Memory B cell (primary cell): ENCODE measurements at places on chromosomes 11 and 22.

DNA sequence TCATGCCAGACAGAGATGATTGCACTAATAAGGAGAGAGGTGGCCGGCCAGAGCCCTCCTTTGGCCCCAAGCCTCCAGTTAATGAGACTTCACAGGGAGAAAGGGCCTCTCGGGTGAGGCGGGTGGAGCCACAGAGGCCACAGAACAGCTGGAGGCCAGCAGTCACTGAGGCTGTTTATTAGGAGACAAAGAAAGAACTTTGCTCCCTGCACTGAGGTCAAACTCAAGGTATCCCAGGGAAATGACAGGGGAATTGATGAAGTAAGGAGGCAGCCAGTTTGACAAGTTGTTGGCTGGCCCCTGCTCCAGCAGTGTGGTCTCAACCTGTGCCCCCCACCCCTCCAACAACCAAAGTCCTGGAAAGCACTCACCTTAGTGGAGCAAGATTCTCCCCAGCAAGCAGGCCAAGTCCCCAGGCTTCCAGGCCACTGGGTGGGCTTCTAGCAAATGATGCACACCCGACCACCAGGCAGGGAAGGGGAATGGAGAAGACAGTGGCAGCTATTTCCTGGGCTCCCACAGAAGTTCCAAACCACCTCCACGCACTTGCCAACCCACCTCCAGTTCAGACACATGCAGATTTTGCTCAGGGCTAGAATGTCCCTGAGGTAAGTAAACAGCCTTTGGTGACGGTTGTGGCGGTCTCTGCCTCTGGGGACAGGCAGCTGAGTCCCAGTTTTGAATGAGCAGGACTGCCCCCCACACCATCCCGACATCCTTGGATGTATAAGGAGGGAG lies 53.2 kb downstream of the RPUSD4 start:
- H3K27me3 ChIP-seq, result peaks cover 9% of the 10 kb centered on the region
- no peaks in the 10 kb centered on the region for H3K4me1 ChIP-seq
- no peaks in the 10 kb centered on the region for H3K36me3 ChIP-seq
- H3K27ac ChIP-seq, result no peak overlapping the region
- H3K4me3 ChIP-seq, result no peak overlapping the region
- DNase-seq, result no peak

DNA sequence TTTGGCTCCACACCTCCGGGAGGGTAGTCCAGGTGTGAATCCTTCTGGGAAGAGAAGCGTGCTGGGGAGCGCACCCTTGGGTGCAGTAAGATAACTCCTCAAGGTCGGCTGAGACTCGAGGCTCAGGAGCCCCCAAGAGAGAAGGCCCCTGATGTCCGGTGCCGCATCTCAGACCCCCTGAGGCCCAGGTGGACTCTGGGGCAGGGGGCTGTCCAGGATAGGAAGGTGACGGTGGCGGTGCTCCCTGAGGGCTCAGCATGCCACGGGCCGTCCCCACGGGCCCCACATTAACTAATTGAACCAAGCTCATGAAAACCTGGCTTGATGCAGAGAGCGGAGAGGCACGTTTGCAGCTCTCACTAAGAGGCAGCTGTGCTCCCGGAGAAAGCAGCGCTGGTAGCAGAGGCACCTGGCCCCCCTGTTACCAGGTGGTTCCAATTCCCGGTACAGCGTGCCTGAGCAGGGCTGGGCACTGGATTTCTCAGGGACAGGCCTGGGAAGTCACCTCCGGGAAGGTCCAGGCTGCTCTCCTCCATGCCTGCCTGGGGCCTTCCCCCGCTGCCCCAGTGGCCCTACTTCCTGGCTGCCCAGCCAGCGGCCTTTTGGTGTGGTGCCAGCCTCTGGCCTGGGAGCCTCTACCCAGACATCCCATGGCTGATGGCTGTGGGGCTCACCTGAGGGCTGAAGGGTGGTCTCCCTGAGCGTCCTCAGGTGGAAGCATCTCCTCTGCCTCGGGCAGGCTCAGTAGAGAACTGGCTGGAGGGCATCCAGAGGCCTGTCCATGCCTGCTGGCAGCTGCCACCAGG lies 1.1 kb downstream of the KCNQ1 start:
- H3K36me3 ChIP-seq, result no peaks in the 10 kb centered on the region
- H3K4me1 ChIP-seq, result peaks cover 26% of the 10 kb centered on the region
- H3K27me3 ChIP-seq, result no peaks in the 10 kb centered on the region
- DNase-seq, result no peak
- H3K27ac ChIP-seq, result no peak overlapping the region

DNA sequence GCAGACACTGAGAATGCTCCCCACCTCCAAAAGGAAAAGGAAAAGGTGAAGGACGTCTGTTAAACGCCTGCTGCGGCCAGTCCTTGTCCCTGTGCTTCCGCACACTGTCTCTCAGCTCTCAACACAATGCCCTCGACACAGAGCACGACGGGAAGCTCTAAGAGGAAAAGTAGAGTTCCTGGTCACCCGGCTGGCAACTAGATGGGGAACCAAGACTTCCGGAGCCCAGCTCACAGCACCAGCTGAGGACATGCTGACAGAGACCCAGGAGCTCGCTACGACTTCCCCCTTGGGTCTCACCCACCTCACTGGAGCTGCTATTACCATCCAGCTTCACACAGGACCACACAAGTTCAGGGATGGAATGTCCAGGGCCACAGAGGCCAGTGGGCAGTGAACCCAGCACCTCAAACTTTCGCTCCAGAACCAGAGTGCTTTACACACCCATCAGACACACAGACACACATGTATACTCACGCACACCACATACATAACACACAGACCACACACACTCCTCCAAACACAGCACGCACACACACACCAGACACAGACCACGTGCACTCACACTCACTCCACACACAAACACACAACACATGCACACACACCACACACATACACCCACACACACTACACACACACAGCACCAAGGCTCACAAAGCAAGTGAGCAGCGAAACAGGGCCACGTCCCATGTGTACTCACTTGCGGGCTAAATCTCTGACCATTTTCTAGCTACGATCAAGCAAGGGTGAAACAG lies 9.6 kb downstream of the SULT4A1 start:
- H3K36me3 ChIP-seq, result peaks cover 3% of the 10 kb centered on the region
- DNase-seq, result no peak
- H3K4me1 ChIP-seq, result no peaks in the 10 kb centered on the region
- peaks cover 16% of the 10 kb centered on the region for H3K27me3 ChIP-seq
- no peak overlapping the region for H3K4me3 ChIP-seq

DNA sequence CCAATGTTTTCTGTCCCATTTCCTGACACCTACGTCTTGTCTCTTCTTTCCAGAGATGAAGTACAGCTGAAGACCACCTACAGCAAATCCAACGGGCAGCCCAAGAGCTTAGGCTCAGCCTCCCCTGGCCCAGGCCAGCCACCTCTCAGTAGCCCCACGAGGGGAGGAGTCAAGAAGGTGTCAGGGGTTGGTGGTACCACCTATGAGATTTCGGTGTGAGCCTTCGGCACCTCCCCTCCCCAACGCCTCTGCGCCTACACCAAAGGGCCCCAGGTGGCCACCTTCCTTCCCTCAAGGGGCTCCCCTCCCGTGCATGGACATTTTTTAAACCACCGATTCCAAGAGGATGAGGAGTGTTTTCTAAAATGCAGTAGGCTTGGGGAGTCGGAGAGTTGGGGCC lies 12.2 kb downstream of the MED19 start:
- DNase-seq, result no peak
- H3K4me3 ChIP-seq, result no peak overlapping the region
- H3K4me1 ChIP-seq, result no peaks in the 10 kb centered on the region
- H3K36me3 ChIP-seq, result peaks cover 27% of the 10 kb centered on the region
- H3K27ac ChIP-seq, result no peak overlapping the region

DNA sequence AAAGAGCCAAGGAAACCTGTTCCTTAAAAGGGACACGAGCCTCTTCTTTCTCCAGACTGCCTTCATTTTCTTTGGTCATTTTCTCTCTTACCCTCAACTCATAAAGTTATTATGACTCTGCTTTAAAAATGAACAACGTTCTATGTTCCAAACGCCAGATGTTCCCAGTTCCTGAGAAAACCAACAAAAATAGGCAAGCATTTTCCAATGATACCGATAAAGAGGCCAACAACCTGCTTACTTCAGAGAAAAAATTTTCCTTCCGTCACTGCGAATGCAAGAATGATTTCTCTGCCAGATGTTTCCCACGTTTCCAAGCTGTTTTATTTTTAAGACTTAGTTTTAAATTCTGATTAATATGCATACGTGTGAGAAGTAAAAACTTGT lies 315 bp upstream of the TRPC6 start:
- H3K27me3 ChIP-seq, result peaks cover 8% of the 10 kb centered on the region
- H3K27ac ChIP-seq, result no peak overlapping the region
- H3K36me3 ChIP-seq, result peaks cover 2% of the 10 kb centered on the region
- H3K4me1 ChIP-seq, result peaks cover 4% of the 10 kb centered on the region
- peak overlapping the region; percentile 1 for H3K4me3 ChIP-seq

- DNase-seq, result no peak
- H3K4me1 ChIP-seq, result peaks cover 32% of the 10 kb centered on the region
- no peaks in the 10 kb centered on the region for H3K27me3 ChIP-seq
- peaks cover 17% of the 10 kb centered on the region for H3K36me3 ChIP-seq
- no peak overlapping the region for H3K27ac ChIP-seq
These were observed 30.9 kb downstream of the IL10RA start for GRCh38 chr11:118017111-118017510.

DNA sequence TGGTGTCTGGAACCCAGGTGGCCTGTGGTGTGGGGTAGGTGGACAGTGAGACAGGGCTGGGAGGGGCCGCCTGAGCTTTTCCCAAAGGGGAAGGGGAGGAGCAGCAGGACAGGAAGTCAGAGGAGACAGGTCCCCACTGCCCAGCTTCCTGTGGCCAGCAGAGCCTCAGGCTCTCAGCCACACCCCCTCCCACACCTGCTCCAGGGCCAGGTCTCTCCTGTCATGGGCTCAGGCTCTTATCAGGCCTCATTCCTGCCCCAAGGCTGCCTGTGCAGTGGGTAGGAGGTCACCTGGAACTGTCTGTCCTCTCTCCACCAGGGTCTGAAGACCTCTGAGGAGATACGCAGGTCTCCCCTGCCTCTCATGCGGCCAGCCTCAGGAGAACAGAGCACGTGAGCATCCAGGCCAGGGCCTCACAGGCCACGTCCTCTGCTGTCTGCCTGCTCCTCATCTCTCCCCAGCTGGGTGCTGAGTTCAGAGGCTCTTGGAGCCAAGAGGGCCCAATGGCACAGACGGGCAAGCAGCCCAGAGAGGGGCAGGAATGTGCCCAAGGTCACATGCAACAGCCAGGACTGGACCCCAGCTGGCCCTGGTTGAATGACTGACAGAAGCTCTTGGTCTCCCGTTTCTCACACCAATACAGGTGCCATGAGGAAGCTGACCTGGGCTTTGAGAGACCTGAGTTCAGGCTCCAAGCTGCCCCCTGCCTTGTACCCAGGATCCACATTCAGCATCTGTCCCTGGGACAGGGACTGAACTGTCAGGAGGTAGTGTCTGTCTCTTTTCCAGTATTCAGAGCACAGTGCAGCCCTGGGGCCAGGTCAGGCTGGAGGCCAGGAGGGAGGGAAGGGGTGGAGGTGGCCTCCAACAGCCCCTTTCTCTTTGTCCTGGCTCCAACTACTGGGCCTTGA lies 16.7 kb downstream of the STARD10 start:
- no peak overlapping the region for H3K27ac ChIP-seq
- peaks cover 6% of the 10 kb centered on the region for H3K36me3 ChIP-seq
- H3K27me3 ChIP-seq, result no peaks in the 10 kb centered on the region
- no peak overlapping the region for H3K4me3 ChIP-seq

- H3K27ac ChIP-seq, result no peak overlapping the region
- H3K27me3 ChIP-seq, result peaks cover 5% of the 10 kb centered on the region
- H3K36me3 ChIP-seq, result no peaks in the 10 kb centered on the region
- DNase-seq, result no peak
These were observed 29.8 kb downstream of the ADAMTS15 start for GRCh38 chr11:130478204-130478701.

- peak overlapping the region; percentile 92 for H3K4me3 ChIP-seq
- H3K27me3 ChIP-seq, result no peaks in the 10 kb centered on the region
- peak overlapping the region; percentile 38 for H3K27ac ChIP-seq
- peaks cover 26% of the 10 kb centered on the region for H3K4me1 ChIP-seq
- peaks cover 2% of the 10 kb centered on the region for H3K36me3 ChIP-seq
These were observed 90.6 kb downstream of the RPS6KA4 start for GRCh38 chr11:64449381-64450167.

GRCh38 chr22:40509401-40510134 lies 127.0 kb downstream of the MRTFA start:
- no peaks in the 10 kb centered on the region for H3K27me3 ChIP-seq
- H3K36me3 ChIP-seq, result no peaks in the 10 kb centered on the region
- H3K4me1 ChIP-seq, result peaks cover 7% of the 10 kb centered on the region
- no peak overlapping the region for H3K4me3 ChIP-seq
- peak overlapping the region; percentile 14 for H3K27ac ChIP-seq
- DNase-seq, result no peak

- no peaks in the 10 kb centered on the region for H3K4me1 ChIP-seq
- H3K36me3 ChIP-seq, result no peaks in the 10 kb centered on the region
- H3K27ac ChIP-seq, result no peak overlapping the region
- H3K4me3 ChIP-seq, result no peak overlapping the region
- H3K27me3 ChIP-seq, result peaks cover 15% of the 10 kb centered on the region
- no peak for DNase-seq
These were observed 46.0 kb upstream of the MICAL2 start for GRCh38 chr11:12064136-12064953.

DNA sequence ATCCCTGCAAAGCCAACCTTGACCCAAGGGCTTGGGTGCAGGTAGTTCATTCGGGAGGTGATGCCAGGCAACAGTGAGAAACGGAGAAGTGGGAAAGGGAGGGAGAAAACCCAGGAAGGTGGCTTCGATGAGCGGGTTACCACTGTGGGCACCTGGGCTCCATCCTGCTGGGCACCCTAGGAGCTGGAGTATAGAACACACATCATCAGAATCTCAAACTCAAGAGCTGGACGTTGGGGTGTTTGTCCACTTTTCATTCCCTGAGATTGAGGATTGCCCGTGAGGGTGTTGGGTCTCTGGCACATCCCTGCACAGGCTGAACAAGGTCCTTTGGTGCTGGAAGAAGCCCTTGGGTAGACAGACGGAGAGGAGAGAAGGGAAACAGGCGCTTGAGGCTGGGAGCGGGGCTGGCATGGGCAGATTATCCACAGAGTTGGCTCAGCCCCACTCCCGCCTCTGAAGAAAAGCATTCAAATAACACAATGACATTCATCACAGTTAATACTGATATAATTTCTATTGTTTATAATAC lies 70.4 kb downstream of the LRRC32 start:
- no peak for DNase-seq
- no peak overlapping the region for H3K27ac ChIP-seq
- H3K36me3 ChIP-seq, result no peaks in the 10 kb centered on the region
- H3K4me3 ChIP-seq, result no peak overlapping the region
- H3K4me1 ChIP-seq, result no peaks in the 10 kb centered on the region
- H3K27me3 ChIP-seq, result peaks cover 25% of the 10 kb centered on the region

GRCh38 chr22:29072979-29073617 lies at the start of gene KREMEN1:
KREMEN1 (plus strand) TSS chr22:29073035; CDS start chr22:29073131, 96 bp downstream.
- H3K4me3 ChIP-seq, result peak within 1 kb of the TSS; percentile 73
- no peak for DNase-seq
- H3K36me3 ChIP-seq, result no peaks in the 10 kb centered on the region
- H3K27me3 ChIP-seq, result peaks cover 30% of the 10 kb centered on the region
- no peak within 1 kb of the TSS for H3K27ac ChIP-seq
